ENCODE measurements at places on chromosomes 7 and 10. TPM values are rescaled to one million over a fixed set of nuclear protein-coding genes. Genes with fewer than 3 reads are reported as not detected.

ACSL5 gene
- 0.52 TPM for total RNA-seq

CTNNA3 gene
- total RNA-seq: under 0.01 TPM

CPN1 gene
- total RNA-seq: not detected

ATOH7 gene
- 0.48 TPM for total RNA-seq

CHST3 gene
- total RNA-seq: 10.3 TPM

SLC25A28 gene
- total RNA-seq: 7.6 TPM

NUTM2B gene
- total RNA-seq: 0.39 TPM

MPP7 gene
- total RNA-seq: 1.3 TPM

FLNC gene
- 98.9 TPM for total RNA-seq

AIMP2 gene
- 74.5 TPM for total RNA-seq

SLC39A12 gene
- total RNA-seq: not detected

GPR15LG gene
- total RNA-seq: not detected
